ENCODE measurements at places on chromosomes 6 and 20.

GRCh38 chr6:44642870-44643522 is 255.5 kb downstream of the CDC5L start:
- DNase-seq: no peak

- peak; percentile 10 for DNase-seq
Measured at GRCh38 chr20:25508083-25508770, 77.1 kb downstream of the NINL start.

DNA sequence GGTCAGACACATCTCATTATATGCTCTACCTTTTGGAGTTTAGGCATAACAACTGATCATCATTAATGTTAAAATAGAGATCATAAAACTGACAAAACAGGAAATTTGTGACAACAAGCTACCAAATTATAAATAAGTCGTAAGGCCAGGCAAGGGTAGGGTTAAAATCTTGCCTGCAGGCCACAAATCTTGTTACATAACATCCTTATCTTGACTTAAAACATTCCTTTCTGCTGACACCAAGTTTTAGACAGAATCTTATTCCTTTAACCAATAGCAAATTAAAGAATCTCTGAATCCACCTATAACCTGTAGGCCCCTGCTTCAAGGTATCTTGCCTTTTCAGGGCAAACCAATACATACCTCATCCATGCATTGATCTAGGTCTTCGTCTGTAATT is 32.5 kb upstream of the NKAIN2 start:
- no peak for DNase-seq

- no peak for DNase-seq
Measured at GRCh38 chr20:25250508-25250907, 2.6 kb downstream of the PYGB start.

DNA sequence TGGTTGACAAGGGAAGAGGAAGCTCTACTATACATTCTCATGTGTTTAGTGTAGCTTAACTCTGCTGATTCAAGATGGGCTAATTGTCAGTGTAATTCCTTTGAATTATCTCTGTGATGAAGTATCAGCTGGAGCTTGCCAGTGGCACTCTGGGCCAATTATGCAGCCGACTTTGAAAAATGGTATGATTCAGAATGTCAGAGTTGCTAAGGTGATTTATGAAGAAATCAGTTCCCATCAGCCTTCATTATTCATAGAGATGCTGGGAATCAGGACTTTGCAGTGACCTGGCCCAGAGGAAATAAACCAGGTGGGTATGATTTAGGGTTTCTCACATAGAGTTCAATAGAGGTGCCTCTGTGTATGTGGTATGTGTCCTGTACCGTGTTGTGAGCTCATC is 33.4 kb downstream of the KCNS1 start:
- DNase-seq: no peak

DNA sequence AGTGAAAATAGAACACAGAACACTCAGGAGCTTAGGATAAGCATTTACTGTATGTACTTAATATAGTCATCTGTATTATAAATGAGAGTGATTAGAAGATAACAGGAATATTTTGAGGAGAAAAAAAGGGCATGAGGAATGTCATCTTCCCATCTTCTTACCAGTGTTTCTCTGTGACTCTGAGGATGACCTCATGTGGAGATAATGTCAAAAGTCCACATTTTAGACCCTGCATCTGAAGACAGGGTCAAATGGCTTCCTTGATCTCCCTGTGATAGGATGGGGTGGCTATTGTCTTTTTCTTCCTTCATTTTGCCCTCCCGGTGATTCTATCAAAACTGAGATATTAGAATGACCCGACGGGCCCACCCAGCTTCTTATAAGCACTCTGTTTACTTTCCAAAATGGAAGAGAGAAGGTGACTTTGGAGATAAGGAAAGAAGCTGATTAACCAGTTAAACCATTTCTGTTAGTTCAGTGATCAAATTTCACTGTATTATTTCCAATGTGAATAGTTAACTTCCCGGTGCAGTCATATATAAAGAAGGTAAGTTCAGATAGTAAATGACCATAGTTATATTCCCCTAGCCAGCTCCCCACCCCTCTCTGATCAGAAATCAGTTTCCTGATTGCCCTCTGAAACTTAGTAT is 115.7 kb upstream of the SALL4 start:
- no peak for DNase-seq

DNA sequence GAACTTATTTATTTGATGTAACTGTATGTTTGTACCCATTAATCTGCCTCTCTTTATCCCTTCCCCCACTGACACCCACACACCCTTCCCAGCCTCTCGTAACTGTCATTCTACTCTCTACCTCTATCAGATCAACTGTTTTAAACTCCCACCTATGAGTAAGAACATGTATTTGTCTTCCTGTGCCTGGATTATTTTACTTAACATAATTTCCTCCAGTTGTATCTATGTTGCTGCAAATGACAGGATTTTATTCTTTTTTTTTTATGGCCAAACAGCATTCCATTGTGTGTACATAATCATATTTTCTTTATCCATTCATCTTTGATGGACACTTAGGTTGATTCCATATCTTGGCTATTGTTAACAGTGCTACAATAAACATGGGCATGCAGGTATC is 49.3 kb downstream of the PHACTR2 start:
- no peak for DNase-seq

- DNase-seq: no peak
Measured at GRCh38 chr6:42066156-42066675, 15.9 kb downstream of the TAF8 start.

GRCh38 chr20:61980647-61981583 is 84.8 kb downstream of the TAF4 start:
- DNase-seq: no peak

- no peak for DNase-seq
Measured at GRCh38 chr6:107328081-107328480, 131.3 kb downstream of the PDSS2 start.

GRCh38 chr20:18304618-18305017 is 16.3 kb downstream of the ZNF133 start:
- no peak for DNase-seq

DNA sequence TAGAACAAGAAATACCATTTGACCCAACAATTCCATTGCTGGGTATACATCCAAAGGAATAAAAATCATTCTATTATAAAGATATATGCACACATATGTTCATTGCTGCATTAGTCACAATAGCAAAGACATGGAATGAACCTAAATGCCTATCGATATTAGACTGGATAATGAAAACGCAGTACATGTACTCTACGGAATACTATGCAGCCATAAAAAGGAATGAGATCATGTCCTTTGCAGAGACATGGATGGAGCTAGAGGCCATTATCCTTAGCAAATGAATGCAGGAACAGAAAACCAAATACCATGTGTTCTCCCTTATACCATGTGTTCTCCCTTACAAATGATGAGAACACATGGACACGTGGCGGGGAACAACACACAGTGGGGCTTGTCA is 190.2 kb downstream of the HACE1 start:
- DNase-seq: no peak

GRCh38 chr6:122184401-122184827 is 215.0 kb upstream of the HSF2 start:
- no peak for DNase-seq

- no peak for DNase-seq
Measured at GRCh38 chr6:71181565-71181964, 107.0 kb upstream of the OGFRL1 start.

DNA sequence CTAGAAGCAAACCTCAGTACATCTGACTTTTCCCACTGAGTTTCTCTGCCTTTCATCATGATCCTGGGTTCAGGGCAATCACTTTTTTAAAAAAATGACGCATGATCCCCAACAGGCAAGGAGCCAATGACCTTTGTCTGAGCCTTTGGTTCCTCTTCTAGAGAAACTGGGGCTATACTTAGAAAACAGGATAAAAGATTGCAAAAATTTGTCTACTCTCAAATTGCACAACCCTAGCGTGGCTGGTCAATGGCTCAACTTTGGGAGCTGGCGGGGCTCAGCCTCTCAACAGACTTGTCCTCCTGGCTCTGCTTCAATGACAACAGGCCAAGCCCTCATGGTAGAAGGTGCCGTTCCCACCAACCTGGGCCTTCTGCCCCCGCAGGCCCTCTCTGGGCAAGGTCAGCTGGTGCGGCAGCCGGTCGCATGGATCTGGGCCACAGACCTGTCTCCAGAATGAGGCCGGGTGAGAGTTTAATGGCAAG is 48.7 kb downstream of the PDYN start:
- DNase-seq: no peak

- no peak for DNase-seq
Measured at GRCh38 chr6:52909531-52909930, at the start of gene GSTA3. Gene GSTA3, minus strand, starts transcription at chr6:52909698. Its CDS starts 3,864 bp downstream, at chr6:52905834.

DNA sequence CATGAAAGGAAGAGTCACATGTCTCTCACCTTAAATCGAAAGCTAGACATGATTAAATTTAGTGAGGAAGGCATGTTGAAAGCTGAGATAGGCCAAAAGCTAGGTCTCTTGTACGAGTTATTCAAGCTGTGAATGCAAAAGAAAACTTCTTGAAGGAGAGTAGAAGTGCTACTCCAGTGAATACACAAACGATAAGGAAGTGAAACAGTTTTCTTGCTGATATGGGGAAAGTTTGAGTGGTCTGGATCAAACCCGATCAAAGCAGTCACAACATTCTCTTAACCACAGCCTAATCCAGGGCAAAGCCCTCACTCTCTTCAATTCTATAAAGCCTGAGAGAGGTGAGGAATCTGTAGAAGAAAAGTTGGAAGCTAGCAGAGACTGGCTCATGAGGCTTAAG is 1.9 kb upstream of the TPD52L1 start:
- no peak for DNase-seq

- DNase-seq: no peak
Measured at GRCh38 chr6:127784468-127784867, 116.4 kb downstream of the THEMIS start.

DNA sequence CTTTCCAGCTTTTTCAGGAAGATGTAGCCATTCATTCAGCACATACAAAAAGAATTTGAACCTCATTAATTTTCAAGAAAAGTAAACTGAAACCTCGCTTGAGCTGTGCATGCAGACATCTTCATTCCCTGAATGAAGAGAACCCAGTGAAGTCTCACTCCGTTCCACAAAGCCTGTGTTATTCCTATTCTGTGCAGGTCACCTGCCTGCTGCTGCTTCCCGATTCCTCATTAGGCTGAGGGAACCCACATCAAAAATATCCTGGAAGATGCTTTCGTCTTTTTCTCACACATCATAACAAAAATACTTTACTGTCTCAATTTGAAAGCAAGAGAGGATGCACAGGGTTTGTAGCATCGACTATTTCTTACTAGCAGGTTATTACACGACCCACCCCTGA is 40.1 kb downstream of the TRMT6 start:
- no peak for DNase-seq

GRCh38 chr20:36700438-36700837 is 45.5 kb downstream of the NDRG3 start:
- DNase-seq: no peak

Data from NCI-H774 (cell line).